ENCODE measurements at places on chromosomes 11 and 22.

- DNase-seq: no peak
Observed at GRCh38 chr11:129639300-129639699, 176.3 kb upstream of the TMEM45B start.

DNA sequence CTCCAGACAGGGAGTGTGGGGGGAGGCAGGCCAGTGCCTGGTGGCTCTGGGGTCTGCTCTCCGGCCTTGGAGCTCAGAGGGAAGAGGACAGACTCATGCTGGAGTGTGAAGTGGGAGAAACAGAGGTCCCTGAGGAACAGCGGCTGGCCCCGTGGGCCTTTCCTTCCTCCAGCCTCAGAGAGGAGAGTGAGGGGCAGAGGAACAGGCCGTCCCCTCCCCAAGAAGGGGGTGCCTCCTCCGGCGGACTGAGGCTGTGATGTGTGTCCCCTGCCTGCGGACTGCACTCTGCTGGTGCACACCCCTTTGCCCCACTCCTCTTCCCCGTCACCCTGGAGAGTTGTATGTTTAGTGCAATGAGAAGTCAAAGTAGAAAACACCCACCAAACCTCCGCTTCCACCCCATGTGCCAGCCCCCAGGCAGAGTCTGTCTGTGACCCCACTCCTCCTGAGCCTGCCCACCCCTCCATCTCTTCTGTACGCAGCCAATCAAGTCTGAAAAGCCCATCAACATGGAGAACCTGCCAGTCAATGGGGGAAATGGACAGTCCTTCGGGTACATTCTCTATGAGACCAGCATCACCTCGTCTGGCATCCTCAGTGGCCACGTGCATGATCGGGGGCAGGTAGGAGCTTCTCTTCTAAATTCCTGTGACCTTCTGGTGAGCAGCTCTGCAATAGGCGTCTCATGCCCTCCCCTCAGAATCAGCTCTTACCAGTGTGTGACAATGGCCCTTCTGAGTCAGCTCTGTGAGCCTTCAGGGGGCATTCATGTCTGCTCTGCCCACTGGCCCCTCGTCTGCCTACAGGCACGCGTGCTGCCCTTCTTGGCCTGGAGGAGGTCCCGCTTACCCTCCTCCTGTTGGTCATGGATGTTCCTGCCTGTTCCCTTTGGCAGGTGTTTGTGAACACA, 39.0 kb downstream of the GLB1L2 start:
- no peak for DNase-seq

DNA sequence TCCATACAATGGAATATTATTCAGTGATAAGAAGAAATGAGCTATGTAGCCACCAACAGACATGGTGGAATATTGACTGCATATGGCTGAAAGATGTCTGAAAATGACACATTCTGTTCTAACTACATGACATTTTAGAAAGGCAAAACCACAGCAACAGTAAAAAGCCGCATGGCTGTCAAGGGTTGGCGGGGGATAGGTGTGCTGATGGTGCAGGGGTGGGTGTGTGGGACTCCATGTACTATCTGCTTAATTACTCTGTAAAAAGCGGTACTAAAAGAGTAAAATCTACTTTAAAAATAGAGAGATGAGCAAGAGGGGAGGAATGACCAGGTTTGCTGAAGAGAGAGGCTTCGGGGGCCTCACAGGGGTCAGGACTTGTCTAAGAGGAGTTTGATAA, 16.7 kb upstream of the YPEL1 start:
- no peak for DNase-seq

DNA sequence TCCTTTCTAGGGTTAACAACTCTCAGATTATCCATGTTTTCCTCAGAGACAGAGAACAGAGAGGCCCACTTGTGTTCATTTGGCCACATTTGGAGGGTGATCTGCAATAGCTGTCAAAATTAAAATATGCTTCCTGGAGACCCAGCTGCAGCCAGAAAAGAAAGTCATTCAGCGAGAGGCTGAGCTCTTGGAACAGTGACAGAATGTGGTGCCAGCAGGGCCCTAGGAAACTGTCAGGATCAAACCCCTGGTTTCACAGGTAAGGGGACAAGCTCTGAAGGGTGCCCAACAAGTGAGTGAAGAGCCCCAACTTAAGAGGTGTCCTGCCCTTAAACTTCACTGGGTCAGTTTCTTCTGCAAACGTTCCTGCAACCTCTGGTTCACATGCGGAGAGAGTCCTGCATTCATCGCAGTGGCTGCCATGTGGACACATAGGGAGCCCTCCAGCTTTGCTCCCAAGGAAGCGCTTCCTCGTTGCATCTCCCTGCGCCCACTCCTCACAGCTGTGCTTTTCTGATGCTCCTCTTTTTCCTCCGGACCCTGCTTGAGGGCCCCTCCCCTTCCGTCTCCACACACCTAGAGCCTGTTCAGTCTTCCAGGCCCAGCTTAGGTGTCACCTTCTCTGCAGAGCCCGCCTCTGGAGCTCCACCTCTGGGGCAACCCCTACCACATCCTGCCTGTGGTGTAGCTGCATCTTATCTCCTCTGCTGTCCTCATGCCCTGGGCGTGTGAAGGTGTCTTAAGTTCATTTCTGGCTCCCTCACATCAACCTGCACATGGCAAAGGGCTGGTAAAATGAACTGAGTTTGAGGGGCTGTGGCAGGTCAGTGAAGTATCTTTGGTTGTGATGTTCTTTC, 3.9 kb downstream of the UCP3 start:
- DNase-seq: no peak

GRCh38 chr11:46456269-46457001, 64.9 kb upstream of the CHRM4 start:
- no peak for DNase-seq

GRCh38 chr22:45644714-45645113, 26.9 kb upstream of the ATXN10 start:
- no peak for DNase-seq

- no peak for DNase-seq
Observed at GRCh38 chr11:33633251-33634003, 67.2 kb downstream of the C11orf91 start.

GRCh38 chr11:30358536-30358935, 35.6 kb downstream of the ARL14EP start:
- DNase-seq: no peak

GRCh38 chr11:102840018-102840417, 3.4 kb downstream of the MMP3 start:
- no peak for DNase-seq

DNA sequence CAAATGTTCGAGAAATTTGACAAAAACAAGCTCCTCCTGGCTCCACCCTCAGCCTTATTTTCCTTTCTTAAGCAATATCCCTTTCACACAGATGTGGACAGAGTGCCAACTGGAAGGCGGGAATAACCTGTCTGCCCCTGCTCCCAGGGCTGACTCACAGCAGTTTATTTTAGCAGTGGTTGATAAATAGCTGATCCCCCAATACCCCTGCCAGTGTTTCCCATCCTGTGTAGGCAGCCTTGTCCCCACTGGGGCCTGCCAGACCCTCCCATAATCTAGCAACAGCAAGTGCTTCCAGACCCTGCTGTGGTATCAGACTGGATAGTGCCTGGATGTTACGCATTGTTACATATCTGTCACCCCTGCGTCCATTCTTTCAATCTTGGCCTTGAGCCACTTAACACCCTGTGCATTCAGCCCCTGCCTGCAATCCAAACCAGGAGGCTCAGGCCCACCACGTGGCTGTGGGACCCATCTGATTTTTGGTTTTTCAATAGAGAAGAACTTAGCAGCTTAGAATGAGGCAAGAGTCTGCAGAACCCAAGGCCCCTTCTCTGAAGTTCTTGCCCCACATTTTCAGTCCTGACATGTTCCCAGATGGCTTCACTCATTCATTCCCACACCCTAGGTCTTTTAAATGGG, 53.7 kb downstream of the PARVA start:
- DNase-seq: no peak

GRCh38 chr22:37843741-37844089, 419 bp downstream of the ANKRD54 start:
- peak; percentile 50 for DNase-seq

GRCh38 chr11:76615950-76616349, 54.6 kb downstream of the LRRC32 start:
- peak; percentile 40 for DNase-seq

DNA sequence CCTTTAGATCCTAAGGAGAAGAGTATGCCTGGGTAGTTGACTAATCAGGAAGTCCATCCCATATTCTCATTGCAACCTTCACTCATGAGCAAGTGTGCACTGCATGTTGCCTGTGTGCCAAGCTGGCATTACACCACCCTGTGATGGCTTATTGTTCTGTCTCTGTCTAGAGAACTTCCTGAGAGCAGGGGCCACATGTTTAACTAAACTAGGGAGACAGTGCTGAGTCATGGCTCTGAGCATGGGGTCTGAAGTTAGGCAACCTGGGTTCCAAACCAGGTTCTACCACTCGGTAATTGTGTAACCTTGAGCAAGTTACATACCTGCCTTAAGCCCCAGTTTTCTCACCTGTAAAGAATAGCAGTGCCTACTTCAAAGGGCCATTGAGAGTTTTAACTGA, 39.6 kb downstream of the CSNK2A3 start:
- no peak for DNase-seq
